ENCODE measurements at places on chromosomes 7 and 10. TPM values are rescaled to one million over a fixed set of nuclear protein-coding genes. Genes with fewer than 3 reads are reported as not detected.

GRCh38 chr10:6008497-6009142, 31.3 kb upstream of the IL15RA start:
- no peak for DNase-seq

GRCh38 chr7:47827871-47828270, 120.4 kb downstream of the PKD1L1 start:
- DNase-seq = no peak

DNA sequence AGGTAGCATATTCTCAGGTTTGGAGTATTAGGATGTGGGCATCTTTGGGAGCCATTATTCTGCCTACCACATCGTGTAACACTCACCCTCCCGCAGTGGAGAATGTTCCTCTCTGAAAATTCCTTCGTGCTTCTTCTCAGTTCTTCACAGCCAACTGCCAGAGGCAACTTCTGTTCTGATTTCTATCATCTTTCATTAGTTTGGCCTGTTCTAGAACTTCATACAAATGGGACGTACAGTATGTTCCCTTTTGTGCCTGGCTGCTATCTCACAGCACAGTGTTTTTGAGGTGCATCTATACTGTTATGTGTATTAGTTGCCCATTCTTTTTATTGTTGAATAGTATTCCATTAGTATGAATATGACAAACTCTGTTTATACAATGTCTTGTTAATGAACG, 8.9 kb upstream of the SLC26A3 start:
- DNase-seq = no peak

- DNase-seq = no peak
These were observed 15.4 kb downstream of the CLCN1 start for GRCh38 chr7:143331179-143331801.

GRCh38 chr10:130545697-130546096, 409.5 kb downstream of the GLRX3 start:
- no peak for DNase-seq

DNA sequence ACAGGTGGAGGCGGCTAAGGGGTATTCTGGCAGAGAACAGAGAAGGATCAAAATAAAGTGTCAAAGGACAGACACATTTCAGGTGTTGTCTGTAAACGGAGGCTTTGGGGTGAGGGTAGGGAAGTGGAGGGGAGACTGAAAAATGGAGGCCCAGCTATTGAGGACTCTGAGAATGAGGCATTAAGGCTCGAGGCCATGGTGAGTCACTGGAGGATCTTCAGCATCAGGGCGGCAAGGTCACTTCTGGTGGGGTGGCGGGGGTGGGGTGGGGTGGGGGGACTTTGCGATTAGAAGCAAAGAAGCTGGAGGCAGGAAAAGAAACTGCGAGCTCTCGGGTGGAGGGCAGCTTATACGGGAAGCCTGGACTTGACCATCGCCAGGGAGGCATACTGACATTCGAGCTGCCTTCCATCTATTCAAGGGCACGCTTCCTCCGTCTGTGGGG, 58.4 kb upstream of the PCGF5 start:
- DNase-seq = no peak

DNA sequence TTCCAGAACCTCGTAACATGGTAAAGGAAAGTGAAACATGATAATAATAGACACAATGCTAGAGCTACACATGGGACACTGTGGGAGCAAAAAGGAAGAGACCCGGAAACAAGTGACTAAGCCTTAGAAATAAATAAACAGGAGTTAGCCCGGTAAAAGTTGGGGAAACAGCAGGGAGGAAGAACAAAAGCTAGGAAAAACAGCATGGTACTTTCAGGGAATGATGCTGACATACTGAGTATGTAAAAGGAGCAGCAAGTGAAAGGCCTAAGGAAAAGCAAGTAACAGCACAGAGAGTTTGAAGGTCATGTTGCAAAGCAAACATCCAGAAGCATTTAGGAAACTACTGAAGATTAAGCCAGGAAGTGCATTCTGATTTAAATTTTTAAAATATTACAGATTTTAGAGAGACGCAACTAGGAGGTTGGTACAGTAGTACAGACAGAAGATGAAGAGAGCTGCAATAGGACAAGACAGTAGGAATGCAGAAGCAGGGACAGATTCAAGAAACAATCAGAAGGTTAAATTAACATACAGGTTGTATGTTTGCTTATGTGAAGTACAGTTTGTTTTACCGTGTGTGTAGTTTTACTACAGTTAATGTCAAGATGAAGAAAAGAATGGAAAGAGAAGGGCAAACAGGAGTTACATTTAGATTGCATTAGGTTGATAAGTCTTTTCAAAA, 63.7 kb downstream of the ARHGAP12 start:
- DNase-seq = no peak

- no peak for DNase-seq
These were observed 104.2 kb downstream of the COL26A1 start for GRCh38 chr7:101466871-101467270.

DNA sequence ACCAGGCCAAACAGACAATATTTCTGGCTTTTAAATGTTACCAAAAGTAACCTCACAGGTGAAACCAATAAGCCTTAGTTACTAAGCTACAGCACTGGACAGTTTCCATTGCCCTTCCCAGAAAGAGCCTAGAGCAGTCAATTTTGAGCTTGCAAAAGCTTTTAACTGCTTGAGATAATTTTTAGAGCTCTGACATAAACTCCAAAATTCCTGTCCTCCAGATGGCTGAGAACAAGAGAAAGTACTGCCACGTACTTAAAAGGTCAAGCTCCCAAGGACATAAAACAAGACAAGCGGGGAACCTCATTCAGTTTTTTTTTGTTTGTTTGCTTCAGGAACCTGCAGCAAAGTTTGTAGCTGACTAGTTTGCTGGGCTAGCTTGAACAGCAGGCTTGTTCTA, 54.1 kb downstream of the BBS9 start:
- no peak for DNase-seq

DNA sequence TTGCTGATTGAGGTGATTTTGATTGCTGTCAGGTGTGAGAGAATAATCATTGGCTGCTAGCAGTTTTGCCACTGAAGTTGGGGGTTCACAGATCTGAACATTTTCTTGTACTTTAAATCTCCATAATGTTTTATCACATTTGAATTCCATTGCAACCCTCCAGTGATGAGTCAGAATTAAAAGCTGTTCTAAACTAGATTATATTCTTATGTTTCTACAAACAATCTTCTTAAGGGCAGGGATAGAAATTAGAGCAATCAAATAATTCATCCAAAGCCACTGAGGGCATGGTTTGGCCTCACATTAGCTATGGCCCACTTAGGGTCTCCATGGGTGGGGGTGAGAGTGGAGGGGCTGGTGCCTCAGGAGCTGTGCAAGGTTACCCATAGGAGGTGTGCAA, 53.0 kb upstream of the RPA3 start:
- DNase-seq = no peak

DNA sequence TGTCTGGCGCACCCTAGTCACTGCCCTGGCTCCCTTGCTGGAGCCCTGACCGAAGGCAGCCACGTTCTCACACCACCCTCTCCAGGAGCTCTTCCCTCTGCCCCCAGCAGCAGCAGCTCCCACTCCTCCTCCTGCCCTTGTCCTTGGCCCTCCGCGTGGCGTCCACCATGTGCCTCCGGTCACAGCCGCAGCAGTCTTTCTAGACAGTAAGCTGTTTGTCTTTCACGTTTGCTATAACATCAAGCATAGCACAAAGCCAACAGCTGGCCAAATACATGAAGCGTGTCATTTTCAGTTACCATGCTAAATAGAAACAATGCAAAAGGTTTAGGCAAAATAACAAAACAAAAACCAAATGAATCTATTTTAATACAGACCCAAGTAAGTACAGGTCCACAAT, 3.3 kb downstream of the PITRM1 start:
- no peak for DNase-seq

GRCh38 chr7:98225913-98226614, 14.8 kb downstream of the BHLHA15 start:
- DNase-seq = no peak

The TWNK gene
- total RNA-seq = 3.2 TPM

The GALNT17 gene
- total RNA-seq = 0.18 TPM

The UPK3B gene
- total RNA-seq = 1.2 TPM

The ARID5B gene
- 3.8 TPM for total RNA-seq
